Stimulated activated CD8-positive, alpha-beta memory T cell treated with anti-CD3 and anti-CD28 coated beads, Interleukin-4, amount 100 ng/mL, for 48 hours (primary cell): ENCODE measurements at places on chromosomes 5 and 9.

GRCh38 chr9:18923167-18923566 lies 109.8 kb downstream of the SAXO1 start:
- no peak for DNase-seq

DNA sequence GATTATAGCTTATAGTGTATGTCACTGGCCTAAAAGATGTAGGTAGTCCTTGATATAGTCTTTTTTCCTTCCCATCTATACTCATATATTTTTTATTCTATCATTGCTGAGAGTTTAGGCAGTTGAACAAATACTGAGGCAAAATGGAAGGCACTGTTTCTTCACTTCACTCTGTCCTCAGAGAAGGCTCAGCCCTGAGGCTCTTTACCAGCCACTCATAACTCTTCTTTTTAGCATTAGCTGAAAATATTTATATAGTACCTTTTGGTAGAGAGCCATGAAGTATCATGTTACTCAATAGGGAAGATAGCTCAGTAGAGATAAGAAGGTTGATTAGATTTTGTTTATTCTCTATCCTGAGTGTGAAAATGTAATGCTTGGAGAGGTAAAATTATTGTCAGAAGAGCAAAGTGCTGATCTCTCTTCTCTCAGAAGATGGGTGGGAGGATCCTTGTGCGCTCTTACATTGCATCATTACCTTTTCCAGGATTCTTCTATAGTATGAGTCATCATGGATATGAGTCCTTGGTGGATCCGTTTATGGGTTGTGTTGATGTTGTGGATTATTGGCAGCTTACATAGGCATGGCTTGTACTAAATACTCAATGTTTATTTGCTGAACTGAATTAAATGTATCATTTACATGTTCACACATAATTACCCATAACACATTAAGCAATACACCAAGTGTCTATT lies 88.1 kb downstream of the ANXA1 start:
- no peak for DNase-seq

- DNase-seq: no peak
Observed at GRCh38 chr9:128169925-128170324, 9.9 kb downstream of the BBLN start.

DNA sequence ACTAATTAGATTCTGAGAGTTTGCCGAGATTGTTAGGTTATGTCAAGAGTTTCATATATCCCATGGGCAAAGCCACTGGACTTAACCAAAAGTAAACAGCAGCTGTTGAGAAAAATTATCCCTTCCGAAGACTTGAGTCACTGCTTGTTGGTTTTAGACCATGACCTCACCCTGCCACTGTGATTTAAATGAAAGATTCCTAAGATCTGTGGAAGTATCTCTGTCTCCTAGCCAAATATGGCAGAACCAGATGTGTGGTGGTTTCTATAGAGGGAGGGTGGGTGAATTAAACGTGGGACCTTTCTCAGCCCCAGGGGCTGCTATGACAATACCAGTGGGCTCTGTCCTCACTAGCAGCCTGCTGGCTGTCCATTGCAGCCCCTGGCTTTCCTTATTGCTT lies 19.3 kb downstream of the DMRT3 start:
- DNase-seq: no peak

- no peak for DNase-seq
Observed at GRCh38 chr5:133801955-133802751, 166.3 kb downstream of the C5orf15 start.

- no peak for DNase-seq
Observed at GRCh38 chr5:139052975-139053374, 145.2 kb downstream of the SIL1 start.

- DNase-seq: peak; percentile 68
Observed at GRCh38 chr5:157106630-157107461, 2.0 kb downstream of the HAVCR2 start.

- no peak for DNase-seq
Observed at GRCh38 chr9:107620801-107621200, 131.2 kb upstream of the KLF4 start.

GRCh38 chr9:1708219-1708618 lies 306.9 kb upstream of the SMARCA2 start:
- DNase-seq: no peak

DNA sequence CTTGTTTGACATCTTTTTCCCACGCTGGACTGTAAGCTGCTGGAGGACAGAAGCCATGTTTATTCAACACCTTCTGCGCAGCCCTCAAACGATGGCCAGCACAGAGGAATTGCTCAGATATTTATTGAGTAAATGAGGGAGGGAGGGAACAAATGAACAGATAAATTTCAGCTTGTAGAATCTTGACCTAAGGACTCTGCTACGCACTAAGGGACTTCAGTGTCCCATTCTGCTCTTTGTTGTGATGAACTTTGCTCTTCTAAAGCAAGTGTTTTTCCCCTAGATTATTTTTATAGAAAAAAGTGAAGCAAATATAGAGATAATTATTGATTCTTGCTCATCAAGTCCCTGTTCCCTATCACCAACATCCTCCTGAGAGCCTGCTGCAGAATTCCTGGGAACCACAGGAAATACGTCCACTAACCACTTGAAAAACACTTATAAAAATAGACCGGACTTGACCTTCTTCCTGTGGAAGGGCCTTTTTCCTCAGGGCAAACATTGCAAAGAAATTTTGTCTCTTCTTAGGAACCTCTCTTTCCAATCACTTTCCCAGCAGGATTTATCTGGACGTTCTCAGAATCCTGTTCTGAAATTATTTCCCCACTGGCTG lies 54.9 kb downstream of the FGF1 start:
- no peak for DNase-seq

DNA sequence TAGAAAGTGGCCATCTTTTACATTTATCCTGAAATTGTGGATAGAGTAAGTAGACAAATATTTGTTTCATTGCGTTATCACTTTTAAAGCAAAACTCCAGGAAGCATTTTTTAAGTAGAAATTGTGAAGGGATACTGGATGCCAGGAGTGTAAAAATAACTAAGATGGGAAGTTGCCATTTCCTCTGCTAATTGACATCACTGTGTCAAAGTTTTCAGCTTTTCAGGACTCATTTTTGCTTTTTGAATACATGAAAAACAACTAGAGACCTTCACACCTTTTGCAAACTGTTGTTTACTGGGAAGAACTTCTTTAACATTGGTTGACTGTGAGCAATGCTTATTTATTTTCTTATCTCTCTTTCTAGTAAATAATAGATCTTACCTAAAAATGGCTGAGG lies 337.5 kb downstream of the NR2F1-AS1 start:
- no peak for DNase-seq

DNA sequence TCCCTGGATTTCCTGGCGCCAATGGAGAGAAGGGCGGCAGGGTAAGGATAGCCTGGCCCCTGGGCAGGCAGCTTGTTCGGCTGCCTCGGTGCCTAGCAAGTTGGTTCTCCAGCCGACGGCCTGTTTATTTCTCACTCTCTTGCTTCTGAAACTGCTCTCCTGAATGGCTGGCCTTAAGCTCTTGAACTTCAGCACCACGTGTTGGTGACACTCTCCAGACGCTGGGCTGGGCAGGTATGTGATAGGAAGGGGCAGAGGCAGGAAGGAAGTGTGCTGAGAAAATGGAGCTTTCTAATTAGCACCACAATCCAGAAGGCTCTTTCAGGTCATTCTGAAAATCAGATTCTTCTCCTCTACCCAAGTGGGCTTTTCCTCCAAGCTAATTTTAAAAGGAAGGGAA lies 91.4 kb upstream of the FCN2 start:
- DNase-seq: no peak
